Activated CD4-positive, alpha-beta T cell treated with anti-CD3 and anti-CD28 coated beads for 36 hours (primary cell): ENCODE measurements at places on chromosomes 16 and 17. TPM values are rescaled to one million over a fixed set of nuclear protein-coding genes. Genes with fewer than 3 reads are reported as not detected.

DNA sequence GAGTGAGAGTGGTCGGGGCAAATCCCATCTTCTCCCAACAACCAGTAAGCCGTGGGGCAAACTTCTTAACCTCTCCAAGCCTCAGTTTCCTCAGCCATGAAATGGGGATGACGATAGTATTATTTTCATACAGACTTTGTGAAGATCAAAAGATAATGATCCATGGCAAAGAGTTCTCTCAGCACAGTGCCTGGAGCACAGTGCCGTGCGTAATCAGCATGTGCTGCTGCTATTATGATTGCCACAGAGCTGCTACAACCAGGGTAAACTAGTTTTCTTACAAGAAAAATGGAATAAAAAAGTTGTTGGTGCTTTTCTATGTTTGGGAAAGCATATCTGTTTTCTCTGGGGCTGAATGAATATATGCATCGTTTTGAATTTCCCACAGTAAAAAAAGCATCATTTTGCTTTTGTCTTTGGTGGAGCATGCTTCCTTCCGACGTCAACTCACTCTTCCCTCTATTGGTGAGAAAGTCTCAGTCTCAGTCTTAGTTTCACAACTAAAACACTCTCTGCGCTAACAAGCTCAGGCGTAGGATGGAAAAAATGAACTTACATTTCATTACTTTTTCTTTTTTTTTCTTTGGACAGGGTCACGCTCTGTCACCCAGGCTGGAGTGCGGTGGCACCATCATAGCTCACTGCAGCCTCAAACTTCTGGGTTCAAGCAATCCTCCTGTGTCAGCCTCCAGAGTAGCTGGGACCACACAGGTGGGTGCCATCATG, 37.2 kb downstream of the CDK5R1 start:
- peak; percentile 65 for DNase-seq

DNA sequence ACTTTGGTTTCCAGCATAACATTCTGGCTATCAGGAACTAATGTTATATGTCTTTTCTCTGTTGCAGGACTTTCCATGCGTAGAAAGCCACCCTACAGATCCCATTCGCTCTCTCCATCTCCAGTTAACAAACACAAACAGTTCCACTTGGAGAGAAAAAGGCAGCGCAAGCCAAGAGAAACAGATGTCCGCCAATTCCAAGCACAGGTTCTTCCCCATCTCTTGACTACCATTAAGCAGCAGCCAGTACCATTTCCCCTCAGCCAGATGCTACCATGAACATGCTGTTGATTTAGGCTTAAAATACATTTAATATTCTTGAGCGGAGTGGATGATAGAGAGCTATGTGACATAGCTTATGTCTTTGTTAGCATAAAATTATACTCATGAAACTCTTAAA, 22.4 kb downstream of the CEP95 start:
- DNase-seq, result no peak

DNA sequence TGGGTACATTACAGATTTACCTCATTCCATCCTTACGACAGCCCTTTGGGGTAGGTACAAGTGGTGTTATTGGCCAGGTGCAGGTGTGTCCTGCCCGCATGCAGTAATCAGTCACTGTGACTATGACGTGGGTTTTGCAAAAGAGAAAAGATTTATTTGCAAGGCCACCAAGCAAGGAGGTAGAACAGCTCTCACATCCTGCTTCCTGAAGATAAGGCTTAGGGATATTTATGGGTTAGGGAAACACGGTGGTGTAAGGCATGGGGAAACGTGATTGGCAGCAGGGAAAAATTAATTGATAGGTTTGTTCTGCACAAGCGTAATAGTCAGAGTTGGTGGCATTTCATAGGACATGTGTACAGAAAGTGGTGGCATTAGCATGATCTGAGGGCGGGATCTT, 214.8 kb downstream of the PARN start:
- no peak for DNase-seq

DNA sequence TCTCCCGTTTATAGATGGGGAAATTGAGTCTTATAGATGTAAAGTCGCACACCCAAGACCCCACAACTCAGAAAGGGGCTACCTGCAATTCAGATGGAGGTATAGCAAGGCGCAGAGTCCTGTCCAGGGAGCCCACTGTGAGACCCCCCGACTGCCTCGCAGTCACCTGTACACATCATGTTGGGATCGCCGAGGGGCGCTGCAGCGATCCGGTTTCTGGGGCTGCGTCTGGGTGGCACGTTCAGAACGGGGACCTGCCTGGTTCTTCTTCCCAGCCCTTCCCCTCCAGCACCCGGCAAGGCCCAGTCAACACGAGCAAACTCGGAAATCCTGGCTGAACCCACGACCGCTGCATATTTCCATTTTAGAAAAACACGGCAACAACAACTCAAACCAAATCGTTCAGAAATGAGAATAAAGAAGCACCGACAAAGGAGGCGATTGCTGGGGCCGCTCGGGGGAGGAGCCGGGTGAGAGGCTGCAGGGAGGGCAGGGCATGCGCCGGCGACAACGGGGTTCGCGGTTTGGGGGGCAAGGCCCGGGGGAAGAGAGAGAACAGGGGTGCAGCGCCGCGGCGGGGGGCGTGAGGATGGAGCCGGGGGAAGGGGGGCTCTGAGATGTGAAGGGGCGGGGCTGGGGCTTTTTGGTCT, 643 bp downstream of the HSDL1 start:
- peak; percentile 69 for DNase-seq

The SLC13A2 gene
- total RNA-seq, result not detected

DNA sequence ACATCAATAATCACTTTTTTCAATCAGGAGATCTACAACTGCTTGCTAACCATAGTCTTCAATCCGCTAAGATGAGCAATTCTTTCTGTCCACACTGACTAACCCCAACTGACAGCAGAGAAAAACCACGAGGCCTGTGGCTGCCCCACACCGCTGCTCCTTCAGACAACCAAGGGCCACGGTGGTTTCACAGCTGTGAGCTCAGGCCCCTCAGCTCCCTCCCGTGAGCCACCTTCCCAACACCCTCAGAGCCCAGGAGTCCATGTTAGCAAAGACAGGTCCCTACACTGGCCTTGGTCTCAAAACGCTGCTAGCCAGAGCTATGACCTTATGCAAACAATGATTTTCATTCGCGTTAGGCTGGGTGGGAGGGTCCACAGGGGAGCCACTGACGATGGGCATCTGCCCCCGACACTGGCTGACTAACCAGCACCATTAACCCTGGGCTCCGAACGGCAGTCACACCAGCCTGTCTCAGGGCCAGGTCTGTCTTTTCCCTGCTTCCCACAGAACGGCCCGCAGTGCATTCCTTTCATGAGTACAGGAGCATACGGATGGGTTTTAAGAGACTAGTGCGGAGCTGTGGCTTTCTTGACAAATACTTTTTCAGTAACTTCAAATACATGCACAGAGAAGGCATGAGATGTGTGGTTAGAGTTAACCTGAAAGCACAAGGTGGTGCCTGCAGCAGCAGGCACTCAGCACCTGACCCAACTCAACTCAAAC, 67.3 kb downstream of the ANKRD11 start:
- DNase-seq, result peak; percentile 80

- DNase-seq, result no peak
Observed at GRCh38 chr16:87678618-87679017, 76.3 kb downstream of the JPH3 start.

- DNase-seq, result no peak
Observed at GRCh38 chr16:55406651-55407050, 72.3 kb upstream of the MMP2 start.

- no peak for DNase-seq
Observed at GRCh38 chr16:81324808-81325207, 10.0 kb downstream of the GAN start.

- peak; percentile 66 for DNase-seq
Observed at GRCh38 chr17:28928061-28928460, 23.3 kb downstream of the PHF12 start.
